Stimulated activated CD4-positive, alpha-beta T cell treated with anti-CD3 and anti-CD28 coated beads, Interleukin-2, amount 100 ng/mL, for 4 hours (primary cell): ENCODE measurements at places on chromosomes 5 and 9.
A peak's percentile ranks its signal among the peaks of the same experiment; 100 is the strongest.

DNA sequence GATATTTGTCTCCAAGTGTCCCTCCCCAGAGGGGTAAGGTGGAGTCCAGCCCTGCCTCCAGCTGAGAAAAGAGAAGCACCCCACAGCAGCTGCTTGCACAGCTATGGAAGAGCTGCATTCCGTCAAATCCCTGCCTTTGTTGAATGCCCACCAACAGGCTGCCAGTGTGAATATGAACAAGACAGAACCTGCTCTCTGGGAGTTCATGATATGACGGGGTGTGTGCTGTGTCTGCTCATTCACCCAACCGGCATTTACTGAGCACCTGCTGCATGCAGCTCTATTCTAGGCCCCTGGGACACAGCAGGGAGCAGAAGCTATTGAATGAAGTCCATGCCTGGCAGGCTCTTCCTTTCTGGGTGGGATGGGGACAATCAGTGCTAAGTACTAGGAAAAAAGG, 238.8 kb downstream of the GADD45G start:
- no peak for DNase-seq

DNA sequence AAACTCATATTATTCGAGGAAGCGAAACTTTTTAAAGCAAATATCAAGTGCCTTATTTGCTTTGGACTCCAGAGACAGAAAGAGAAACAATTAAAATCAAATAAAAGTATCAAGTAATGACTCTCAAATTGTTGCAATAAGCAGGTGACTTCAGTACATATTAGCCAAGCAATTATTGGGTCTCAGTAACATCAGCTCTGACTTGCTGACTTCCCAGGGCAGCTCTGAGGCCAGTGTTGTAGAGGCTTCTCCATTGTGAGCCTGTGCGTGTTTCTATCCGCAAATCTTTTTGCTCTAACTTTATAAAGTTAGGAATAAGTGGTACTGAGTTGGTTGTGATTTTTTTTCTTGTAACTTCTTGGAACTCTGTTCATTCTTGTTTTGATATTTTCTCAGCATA, 186.8 kb upstream of the PRLR start:
- DNase-seq: no peak

DNA sequence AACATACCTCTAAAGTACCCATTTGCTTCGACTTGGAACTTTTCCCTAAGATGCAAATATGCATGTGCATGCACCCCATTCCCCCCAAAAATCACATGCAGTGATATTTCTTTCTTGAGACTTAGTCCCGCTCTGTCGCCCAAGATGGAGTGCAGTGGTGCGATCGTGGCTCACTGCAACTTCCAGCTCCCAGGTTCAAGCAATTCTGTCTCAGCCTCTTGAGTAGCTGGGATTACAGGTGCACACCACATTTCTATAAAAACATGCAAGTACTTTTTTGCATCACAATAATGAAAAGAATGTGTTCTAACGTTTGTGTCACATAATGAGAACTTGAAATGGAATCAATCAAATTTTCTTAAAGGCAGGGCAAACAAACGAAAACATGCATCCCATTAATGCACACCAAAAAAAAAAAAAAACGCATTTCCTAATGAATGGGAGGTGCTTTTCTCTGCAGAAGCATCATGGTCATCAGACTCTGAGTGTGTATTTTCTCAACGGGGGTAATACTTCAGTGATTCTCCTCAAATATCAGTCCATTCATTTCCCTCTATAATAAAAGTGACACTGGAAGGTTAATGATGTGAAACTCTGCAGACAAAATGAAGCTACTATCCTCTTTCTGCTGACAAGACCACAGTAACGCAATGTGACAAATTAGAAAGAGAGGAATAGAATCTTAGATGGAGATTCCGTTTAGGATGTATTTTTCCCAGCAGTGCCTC, 389.4 kb downstream of the CTNND2 start:
- no peak for DNase-seq

DNA sequence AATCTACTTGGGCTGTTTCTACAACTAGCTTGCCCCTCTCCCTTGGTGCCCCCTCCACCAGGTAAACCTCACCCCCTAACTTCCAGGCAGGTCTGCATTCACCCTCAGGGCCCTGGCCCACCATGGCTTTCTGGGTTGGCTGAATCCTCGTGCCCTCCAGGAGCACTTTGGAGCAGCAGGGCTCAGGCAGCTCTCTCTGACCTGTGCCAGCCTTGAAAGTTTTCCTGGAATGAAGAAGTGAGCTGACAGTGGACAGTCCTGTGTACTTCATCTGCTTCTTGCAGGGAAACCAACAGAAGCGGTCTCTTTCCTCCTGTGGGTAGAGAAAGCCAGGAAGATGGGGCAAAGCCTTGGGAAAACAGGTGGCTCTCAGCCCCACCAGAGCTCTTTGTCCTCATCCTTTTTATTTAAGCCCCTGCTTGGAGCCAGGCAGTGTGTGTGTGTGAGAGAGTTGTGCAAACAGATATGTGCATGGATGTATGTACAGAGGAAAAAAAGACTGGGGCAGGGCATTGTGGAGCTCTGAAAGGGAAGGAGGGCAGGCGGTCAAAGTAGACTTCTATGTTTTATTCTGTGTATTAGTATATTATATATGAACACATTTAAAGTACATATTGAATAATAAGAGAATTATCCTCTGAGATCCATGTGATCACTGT, 62.3 kb upstream of the SPRY4 start:
- DNase-seq: no peak

DNA sequence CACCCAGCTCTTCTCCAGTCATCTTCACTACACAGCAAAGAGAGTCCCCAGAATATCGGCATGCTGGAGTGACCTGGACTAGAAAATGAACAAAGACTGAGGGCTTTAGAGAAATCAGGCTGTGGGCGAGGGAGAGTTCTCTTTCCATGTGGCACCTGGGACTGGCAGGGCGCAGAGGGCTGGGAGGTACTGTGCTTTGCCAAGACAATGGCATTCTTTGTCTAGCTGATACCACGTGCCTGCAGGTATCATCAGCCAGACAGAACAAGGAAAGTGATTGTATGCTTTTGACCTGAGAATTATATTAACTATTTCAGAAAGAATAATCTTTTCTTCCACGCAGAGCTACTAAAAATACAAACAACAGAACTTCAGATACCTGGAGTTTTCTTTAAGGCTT, 30.5 kb downstream of the DDX31 start:
- DNase-seq: no peak

- no peak for DNase-seq
Measured at GRCh38 chr9:8437876-8438275, 638.3 kb upstream of the DMAC1 start.

DNA sequence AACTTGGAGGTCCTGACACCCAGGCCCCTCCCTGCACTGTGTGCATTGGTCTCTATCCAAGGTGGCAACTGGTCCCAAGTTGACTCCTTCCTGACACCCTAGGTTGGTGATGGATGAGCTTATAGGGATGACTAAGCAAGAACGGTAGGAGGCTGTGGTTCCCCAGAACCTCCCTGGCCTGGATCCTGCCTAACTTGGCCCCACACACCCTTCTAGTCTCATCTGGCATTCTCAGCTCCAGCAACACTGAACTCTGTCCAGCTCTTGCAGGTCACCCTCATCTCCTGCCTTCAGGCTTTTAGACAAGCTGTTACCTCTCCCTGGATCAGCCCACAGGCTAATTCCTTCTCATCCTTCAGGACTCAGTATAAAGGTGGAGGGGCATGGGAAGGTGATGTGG, 16.5 kb downstream of the AQP3 start:
- no peak for DNase-seq

DNA sequence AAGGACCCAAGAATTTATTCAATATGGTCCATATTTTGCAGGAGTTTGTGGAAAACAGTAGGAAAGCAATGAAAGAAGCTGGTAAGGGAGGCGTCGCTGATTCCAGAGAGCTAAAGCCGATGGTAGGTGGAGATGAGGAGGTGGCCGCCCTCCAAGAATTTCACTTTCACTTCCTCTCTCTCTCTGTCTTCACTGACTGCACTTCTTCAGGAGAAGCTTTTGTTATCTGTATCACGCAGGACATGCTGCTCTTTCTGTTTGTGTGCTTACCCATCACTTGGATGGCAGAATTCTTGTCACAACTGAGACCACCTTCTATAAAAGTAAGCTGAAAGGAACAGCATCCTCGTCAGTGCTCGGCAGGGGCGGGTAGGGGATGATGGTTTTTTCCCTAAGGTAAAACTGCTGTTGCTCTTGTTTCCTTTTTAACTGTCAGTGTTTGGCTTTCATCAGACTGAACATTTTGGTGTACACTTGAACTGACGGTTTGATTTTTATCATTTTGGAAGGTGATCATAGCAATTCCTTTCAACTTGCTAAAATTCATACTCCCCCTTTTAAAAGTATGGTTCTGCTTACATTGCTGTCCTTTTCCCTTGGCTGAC, 62.4 kb upstream of the FSD1L start:
- peak; percentile 6 for DNase-seq

DNA sequence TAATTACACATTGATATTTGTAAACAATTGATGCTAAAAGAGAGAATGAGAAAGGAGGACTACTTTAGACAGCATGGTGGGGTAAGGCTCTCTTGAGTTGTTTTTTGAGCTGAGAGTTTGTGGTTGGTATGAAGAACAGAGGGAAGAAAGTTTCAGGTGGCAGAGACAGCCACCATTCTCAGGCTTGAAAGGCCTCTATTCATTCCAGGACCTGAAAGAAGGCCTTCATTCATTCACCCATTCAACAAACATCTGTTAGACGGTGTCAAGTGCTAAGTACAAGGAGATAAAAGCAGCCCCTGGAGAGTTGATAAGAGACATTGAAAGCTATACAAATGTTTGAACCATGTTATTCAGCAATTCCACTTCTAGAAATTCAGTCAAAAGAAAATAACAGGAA, 21.7 kb upstream of the ADAM19 start:
- no peak for DNase-seq

DNA sequence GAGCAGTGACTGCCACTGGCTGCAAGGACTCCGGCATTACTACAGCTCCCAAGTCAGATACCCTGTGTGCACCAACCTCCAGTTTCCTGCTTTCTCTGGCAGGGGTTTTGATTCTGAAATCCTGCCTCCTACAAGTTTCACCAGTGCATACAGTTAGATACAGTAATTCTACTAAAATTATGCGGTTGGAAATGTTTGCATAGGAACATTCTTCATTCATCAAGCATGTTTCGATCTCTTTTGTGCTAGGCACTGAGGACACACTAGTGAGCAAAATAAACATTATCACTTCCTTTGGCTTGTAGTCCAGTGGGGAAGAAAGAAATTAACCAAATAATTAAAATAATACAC, 152.2 kb downstream of the TMEM167A start:
- no peak for DNase-seq

DNA sequence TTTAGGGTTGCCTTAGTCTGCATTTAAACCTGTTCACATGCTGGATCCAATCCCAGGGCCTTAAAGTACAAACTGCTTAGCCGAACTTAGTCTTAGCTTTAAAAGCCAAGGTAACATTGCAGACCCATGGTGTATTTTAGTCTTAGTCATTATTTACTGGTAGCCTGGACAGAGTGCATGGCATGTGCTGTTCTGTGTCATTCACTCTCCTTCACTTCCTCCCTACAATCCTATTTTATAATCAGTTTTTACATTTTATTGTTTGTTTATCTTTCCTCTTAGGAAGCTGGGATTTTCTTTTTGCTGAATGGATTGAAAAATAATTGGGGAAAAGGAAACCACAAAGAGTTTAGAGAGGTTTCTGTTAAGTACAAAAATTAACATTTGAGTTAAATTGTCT, 29.4 kb upstream of the TAL2 start:
- DNase-seq: no peak

DNA sequence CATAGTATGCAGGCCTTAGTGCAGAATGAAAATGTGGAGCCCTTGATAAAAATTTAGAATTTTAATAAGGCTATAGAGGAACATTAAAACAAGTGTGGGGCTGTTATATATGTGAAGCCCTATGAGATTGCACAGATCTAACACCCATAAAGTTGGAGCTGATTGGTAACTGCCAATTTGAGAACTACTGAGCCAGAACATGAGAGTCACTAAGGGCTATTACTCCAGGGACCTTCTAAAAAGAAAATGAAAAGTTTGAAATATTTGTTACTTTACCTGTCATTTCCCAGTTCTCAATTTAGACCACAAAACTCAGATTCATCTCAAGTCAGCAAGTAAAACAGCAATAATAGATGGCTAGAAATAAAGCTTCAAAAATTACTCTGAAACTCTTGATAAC, 898.6 kb downstream of the TLE1 start:
- no peak for DNase-seq

DNA sequence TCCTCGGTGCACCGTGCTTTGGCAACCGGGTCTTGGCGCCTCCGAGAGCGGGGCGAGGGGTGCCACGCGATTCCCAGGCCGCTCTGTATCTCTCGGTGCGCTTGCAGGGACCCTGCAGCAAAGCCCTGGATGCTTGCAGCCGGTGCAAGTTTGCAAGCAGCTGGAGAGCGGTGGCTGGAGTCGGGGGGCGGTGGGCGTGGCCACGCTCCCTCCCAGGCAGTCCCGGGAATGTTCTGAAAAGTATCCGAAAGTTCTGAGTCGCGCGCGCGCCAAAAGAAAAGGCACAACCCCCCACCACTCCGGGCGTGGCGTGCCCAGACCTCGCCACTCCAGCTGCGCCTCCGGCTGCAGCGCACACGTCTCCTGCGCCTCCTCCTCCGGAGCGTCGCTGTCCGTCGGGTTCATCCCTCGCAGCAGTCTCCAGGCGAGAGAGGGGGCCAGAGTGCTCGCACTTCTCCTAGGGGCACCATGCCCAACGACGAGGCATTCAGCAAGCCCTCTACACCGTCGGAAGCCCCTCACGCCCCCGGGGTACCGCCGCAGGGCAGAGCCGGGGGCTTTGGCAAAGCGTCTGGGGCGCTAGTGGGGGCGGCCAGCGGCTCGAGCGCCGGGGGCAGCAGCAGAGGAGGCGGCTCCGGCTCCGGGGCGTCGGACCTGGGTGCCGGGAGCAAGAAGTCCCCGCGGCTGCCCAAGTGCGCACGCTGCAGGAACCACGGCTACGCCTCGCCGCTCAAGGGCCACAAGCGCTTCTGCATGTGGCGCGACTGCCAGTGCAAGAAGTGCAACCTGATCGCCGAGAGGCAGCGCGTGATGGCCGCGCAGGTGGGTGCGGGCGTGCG, at the start of gene DMRT1:
Gene DMRT1 (plus strand): TSS at position 327 of the 839 bp plus-strand sequence. CDS start 142 bp downstream, at position 469.
- no peak for DNase-seq
